WTC11 (cell line): ENCODE measurements at places on chromosomes 2 and 18. TPM values are rescaled to one million over a fixed set of nuclear protein-coding genes. Genes with fewer than 3 reads are reported as not detected.

- H3K36me3 ChIP-seq, result no peaks in the 10 kb centered on the region
- H3K27ac ChIP-seq, result no peak overlapping the region
- H3K4me1 ChIP-seq, result peaks cover 22% of the 10 kb centered on the region
- H3K27me3 ChIP-seq, result no peaks in the 10 kb centered on the region; the same call in 1 of the 2 replicates
These were observed 139.0 kb upstream of the SH3BP4 start for GRCh38 chr2:234812851-234813250.

- DNase-seq, result no peak
- no peaks in the 10 kb centered on the region; the same call in 1 of the 2 replicates for H3K27me3 ChIP-seq
- no peak overlapping the region for H3K27ac ChIP-seq
- no peaks in the 10 kb centered on the region for H3K4me1 ChIP-seq
- no peak overlapping the region for H3K4me3 ChIP-seq
These were observed 70.2 kb downstream of the AOX1 start for GRCh38 chr2:200655918-200656580.

The CCDC121 gene
- 1.9 to 2.9 TPM (median 2.0 TPM) in 3 replicates for total RNA-seq

DNA sequence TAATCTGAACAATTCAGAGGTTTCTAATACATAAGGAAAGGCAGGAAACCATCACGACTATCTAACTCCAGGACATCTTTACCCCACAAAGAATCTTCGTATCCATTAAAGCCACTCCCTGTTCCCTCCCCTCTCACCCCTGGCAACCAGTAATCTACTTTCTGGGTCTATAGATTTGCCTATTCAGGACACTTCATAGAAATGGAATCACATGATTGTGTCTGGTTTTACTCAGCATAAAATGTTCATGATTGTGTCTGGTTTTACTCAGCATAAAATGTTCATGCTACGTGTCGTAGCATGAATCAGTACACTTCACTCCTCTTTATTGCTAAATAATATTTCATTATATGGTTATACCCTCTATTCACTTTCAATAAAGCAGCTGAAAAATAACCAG, 11.6 kb downstream of the FECH start:
- no peaks in the 10 kb centered on the region for H3K4me1 ChIP-seq
- no peak overlapping the region for H3K27ac ChIP-seq
- peaks cover 23% of the 10 kb centered on the region for H3K36me3 ChIP-seq

DNA sequence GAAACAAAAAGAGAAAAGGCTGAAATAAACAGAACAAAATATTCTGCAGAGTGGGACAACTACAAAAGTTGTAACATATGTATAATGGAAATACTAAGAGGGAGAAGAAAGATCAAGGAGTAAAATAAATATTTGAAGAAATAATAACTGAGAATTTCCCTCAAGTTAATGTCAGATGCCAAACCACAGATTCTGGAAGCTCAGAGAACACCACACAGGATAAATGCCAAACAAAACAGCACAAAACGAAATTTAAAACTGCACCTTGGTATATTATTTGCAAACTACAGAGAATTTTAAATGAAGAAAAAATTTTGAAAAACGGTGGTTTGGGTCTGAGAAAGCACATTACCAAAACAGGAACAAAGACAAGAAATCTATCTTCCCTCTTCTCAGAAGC, 1588.9 kb upstream of the TMEFF2 start:
- H3K36me3 ChIP-seq, result no peaks in the 10 kb centered on the region
- H3K27me3 ChIP-seq, result no peaks in the 10 kb centered on the region
- H3K4me3 ChIP-seq, result no peak overlapping the region
- no peak overlapping the region for H3K27ac ChIP-seq
- H3K4me1 ChIP-seq, result peaks cover 5% of the 10 kb centered on the region; the same call in 1 of the 2 replicates
